Stimulated activated CD4-positive, alpha-beta T cell treated with anti-CD3 and anti-CD28 coated beads, Interleukin-15, amount 100 ng/mL, for 1 hour (primary cell): ENCODE measurements at places on chromosomes 5 and 9.

DNA sequence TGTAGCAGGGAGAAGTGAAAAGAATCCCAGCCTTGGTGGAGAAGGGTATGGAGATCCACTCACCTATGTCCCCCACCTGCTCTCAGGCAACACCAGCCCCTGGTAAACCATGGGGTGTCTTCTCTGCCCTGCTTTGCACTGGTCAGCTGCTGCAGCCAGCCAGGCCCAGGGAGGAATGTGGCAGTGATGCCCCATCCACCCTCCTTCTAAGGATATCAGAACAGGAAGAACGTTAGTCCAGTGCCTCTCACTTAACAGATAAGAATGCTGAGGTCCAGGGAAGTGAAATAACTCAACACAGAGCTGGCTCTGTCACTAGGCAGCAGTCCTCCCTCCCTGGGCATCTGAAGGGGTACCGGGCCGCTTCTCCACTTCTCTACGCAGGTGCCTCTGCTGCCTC lies 9.7 kb upstream of the PPIC start:
- DNase-seq: no peak

DNA sequence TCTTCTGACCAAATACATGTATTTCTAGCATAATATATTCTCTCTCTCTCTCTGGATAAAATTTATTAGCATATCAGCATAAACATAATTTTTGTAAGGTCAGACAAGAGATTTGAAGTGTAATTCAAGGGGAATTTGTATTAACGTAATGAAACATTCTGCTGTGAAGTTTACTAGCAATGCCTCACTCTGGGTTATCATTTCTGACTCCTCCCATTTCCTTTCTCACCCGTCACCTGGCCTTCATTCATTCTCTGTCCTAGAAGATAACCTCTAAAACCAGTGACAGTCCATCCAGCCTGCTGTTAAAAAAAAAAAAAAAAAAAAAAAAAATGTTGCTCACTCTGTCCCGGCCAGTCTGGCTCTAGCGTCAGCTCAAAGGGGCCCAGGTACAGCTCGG lies 27.1 kb downstream of the GRAMD2B start:
- no peak for DNase-seq

- no peak for DNase-seq
Observed at GRCh38 chr5:11143456-11144267, 382.6 kb upstream of the DAP start.

- no peak for DNase-seq
Observed at GRCh38 chr9:71608021-71608420, 160.3 kb downstream of the CEMIP2 start.

- no peak for DNase-seq
Observed at GRCh38 chr5:57539281-57539701, 56.7 kb upstream of the ACTBL2 start.

DNA sequence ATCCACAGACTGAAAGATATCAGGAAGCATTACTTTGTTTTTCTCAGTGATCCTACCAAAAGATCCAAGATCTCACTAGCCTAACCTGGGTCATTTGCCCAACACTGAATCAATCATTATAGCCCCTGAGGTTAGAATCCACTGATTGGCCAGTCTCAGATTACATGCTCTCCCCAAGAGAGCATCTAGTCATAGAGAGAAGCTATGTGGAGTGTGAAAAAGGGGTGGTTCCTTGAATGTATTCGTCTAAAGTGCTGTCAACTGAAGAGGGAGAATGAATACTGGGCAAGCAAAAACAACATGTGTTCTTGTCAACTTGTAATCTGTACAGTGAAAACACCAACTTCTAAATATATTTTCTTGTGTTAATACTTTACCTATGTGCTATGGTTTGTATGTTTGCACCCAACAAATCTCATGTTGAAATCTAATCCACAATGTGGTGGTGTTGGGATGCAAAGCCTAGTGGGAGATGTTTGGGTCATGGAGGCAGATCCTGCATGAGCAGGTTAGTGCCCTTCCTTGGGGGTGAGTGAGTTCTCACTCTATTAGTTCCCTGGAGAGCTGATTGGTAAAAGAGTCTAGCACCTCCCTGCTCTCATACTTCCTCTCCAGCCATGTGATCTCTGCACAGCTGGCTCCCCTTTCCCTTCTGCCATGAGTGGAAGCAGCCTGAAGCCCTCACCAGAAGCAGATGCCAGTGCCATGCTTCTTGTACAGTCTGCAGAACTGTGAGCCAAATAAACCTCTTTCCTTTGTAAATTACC lies 60.3 kb upstream of the PJA2 start:
- no peak for DNase-seq

DNA sequence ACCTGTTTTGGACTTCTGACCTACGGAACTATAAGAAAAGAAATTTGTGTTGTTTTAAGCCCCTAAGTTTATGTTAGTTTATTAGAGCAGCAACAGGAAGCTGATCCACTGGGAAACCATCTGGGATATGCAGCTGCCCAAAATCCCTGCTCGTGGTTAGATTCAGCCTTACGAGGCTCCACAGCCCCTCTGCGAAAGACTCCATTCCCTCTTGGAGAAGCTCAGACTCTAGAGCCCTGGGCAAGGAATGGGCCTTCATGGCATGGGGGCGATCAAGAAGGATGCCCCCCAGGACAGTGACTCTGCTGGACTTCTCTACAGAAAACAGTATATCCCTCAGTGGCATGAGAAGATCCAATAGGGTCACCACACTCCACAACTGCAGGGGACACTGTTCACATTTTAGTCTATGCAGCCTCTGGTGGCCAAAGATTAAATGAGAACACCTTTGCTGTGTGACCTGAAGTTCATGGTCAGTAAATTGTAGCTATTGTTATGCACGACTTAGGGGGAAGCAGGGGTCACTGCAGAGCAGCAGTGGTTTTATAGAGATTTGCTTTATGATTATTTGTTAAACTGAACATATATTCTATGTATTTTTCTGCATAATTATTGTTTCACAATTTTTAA lies 21.1 kb downstream of the IRF1 start:
- DNase-seq: no peak

DNA sequence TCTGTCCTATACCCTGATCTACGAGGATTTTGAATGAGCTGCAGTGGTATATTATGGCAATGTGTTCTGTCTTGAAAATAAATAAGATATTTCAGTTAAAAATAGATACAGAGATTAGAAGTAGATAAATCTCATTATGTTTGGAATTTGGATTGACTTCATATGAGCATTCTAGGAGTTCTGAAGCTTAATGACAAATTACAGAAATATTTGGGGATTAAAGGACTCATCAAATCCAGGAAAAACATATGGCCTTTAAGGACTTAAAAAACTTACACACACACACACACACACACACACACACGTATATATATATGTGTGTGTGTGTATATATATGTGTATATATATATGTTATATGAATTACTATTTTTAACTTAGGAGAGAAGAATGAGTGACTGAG lies 446.9 kb upstream of the CD180 start:
- DNase-seq: no peak

DNA sequence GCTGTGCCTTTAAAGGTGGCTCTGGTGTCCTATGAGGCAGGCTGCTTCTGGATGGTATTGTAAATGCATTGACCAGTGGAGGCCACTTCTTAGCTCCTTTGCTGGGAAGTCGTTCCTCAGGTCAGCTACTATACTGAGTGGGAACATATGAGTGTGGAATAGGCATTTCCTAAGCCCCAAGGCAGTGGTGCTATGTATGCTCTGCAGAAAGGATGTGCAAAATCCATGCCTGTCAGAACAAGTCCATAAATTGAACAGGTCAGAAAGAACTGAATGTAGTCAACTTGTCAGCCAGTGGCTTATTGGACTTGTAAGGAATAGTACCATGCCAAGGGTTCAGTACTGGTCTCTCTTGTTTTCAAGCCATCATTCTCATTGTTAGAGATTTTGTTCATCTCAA lies 216.4 kb downstream of the CDH10 start:
- DNase-seq: no peak

DNA sequence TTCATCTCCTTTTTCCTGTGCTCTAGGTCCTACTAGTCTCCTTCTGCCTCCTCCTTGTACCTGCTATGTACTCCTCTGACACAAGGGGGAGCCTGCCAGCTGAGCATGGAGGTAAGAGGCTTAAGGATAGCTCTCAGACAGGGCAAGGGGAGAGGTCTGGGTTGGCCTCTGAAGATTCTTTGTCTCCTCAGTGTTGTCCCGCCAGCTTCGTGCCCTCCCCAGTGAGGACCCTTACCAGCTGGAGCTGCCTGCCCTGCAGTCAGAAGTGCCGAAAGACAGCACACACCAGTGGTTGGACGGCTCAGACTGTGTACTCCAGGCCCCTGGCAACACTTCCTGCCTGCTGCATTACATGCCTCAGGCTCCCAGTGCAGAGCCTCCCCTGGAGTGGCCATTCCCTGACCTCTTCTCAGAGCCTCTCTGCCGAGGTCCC lies 3.8 kb downstream of the CREB3 start:
- DNase-seq: peak; percentile 40

- no peak for DNase-seq
Observed at GRCh38 chr5:41925555-41925951, 472 bp downstream of the FBXO4 start.

GRCh38 chr9:102507044-102507687 lies 488.0 kb upstream of the CYLC2 start:
- DNase-seq: no peak

- no peak for DNase-seq
Observed at GRCh38 chr9:79567671-79568098, 4.1 kb upstream of the TLE4 start.

DNA sequence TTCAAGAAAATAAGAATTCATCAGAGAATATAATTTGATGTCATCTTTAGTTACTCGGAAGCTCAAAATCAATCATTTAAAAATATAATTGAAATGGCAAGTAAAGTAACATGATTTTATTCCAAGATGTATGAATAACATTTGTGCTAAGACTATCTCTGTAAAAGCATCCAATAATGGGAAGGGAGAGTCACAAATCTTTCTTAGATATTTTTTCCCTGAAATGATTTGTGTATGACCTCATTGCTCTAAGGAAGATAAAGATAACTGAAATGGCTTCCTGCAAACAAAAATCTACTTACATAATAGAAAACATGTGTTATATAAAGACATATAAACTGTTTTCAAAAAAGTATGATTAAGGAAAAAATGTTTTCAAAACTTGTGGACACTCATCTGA lies 97.4 kb upstream of the FGF10 start:
- DNase-seq: no peak

- no peak for DNase-seq
Observed at GRCh38 chr9:89464300-89464901, 33.5 kb downstream of the SEMA4D start.

GRCh38 chr5:54692631-54693030 lies 175.1 kb downstream of the SNX18 start:
- DNase-seq: no peak

DNA sequence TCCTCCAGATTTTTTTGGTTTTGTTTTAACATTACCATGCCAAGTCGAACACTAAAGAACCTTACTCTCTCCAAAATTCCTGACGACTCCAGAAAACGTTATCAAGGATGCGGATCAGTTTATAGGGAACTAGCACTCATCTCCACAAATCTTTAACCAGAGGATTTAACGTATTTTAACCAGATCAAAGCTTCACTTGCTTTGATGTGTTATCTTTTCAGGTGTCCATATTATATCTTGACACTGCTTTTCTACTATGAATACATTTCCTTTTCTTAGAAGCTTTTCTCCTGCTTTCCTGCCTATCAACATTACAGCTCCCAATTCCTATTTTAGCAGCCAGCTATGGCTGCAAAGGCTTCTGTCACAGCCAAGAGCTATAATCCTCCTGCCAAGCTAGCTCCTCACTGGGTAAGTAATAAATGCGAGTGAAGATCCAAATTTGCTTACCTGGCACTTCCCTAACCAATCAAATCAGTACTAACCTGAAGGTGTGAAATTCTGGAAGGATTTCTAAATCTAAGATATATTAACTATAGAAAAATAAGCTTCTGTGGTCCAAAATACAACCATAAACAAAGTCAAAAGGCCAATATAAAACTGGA lies 60.2 kb downstream of the CDC14B start:
- DNase-seq: no peak

DNA sequence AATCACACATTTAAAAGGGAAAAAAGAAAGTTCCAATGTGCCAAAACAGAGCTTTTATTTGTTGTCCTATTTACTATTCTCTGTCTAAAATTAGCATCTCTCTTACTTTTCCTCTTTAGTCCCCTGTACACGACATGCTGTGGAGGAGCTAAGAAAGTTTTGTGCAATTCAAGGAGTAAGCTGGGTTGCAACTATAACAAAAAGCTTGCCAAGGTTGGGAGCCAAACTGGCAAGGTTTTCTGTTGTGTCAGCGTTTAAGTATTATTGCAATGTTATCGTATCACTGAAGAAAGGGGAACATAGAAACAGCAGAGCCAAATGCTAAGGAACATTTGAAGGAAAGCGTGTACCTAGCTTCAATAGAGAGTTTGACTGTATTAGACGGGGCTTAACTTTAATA lies 680.8 kb downstream of the CETN3 start:
- no peak for DNase-seq

DNA sequence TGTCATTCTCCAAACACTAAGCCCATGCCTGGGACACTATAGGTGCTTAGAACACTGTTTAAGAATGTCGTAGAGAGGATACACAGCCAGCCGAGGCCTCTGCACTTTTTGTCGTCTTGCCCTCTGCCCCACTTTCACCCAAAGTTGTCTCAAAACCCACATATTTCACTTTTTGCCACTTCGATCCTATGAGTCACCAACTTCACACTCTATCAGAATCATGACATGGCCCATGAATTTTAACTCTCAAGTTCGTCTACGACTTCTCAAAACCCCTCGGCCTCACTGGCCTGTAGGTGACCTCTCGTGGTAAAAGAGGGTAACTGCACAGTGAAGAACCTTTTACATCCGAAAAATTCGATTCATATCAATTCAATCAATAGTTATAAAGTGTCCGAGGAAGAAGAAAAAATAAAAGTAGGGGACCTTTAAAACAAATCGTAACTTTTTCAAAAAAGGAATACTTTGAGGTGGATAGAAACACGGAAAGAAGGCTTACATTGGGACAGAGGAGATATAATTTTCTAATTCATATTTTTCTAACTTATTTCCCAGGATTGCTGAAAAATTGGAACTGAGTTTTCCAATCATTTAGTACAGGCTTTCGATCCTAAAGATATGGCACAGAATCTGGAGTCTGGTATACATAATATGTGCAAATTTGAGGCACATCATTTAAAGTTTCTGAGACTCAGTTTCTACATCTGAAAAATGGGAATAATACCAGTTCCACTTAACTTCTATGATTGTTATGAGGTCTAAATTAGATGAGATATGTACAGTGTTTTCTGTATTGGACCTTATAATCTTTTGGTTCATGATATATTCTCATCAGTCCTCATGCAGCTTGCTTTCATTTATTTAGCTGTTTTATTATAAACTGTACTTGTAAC lies 122.6 kb downstream of the APBA1 start:
- no peak for DNase-seq

DNA sequence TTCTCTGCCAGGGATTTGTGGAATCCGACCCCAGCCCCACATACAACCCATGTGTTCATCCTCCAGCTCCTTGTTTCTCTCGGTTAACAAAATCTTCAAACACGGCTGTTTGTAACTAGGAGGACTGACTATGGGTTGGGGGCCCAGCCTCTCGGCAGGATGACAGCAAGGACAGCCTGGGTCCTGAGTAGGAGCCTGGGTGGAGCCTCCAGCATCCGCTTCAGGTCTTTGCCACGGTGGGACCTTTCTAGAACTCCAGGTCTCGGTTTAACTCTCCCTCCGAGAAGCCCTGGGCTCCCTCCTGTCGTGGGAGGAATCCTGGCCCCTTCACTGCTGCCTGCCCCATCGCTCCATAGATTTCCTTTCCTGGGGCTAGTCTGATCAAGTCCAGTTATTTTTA lies 248.5 kb downstream of the PBX3 start:
- no peak for DNase-seq

GRCh38 chr5:39759701-39760100 lies 334.9 kb upstream of the DAB2 start:
- DNase-seq: no peak

GRCh38 chr9:136690806-136691261 lies 3.6 kb upstream of the AGPAT2 start:
- DNase-seq: no peak
